ENCODE measurements at places on chromosomes 1 and 21.

GRCh38 chr21:34890724-34891612, 158.1 kb downstream of the RUNX1 start:
- DNase-seq: peak; percentile 12

DNA sequence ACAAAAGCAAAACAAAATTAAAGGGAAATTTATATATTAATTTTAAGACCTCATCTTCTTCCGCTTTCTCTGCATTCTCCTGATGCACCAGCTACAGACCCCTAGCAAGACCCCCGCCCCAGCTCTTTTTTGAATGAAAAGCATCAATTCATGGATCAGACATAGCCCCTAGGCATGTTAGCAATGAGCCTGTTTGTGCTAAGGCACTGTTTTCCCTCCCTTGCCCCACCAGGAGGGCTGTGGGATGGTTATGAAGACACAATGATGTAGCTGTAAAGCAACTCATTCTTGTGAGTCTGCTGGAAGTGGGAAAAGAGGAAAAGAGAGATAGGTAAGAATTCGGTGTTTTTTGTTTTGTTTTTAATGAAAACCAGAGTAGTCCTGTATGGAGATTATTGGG, 88.5 kb upstream of the ZBTB18 start:
- no peak for DNase-seq

DNA sequence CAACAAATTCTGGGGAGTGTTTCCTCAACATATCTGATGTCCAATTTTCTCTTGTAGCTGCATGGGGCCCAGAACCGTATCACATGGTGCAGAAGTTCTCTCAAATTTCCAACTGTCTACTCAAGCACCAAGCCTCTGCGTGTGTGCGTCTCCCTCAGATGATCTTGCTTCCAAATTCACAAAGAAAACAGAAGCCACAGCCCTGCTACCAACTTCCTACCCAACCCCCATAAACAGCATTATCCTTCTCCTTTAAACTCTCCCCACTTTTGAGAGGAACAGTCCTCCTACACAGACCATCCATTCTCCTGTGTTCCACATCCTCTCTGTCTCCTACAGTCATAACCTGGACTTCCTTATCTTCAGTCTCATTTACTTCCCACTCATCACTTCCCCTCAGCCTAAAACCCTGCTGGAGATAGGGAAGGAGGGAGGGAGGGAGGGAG, 354.1 kb downstream of the SMYD3 start:
- DNase-seq: no peak

- no peak for DNase-seq
These were observed 198.7 kb upstream of the PTBP2 start for GRCh38 chr1:96522927-96523326.

DNA sequence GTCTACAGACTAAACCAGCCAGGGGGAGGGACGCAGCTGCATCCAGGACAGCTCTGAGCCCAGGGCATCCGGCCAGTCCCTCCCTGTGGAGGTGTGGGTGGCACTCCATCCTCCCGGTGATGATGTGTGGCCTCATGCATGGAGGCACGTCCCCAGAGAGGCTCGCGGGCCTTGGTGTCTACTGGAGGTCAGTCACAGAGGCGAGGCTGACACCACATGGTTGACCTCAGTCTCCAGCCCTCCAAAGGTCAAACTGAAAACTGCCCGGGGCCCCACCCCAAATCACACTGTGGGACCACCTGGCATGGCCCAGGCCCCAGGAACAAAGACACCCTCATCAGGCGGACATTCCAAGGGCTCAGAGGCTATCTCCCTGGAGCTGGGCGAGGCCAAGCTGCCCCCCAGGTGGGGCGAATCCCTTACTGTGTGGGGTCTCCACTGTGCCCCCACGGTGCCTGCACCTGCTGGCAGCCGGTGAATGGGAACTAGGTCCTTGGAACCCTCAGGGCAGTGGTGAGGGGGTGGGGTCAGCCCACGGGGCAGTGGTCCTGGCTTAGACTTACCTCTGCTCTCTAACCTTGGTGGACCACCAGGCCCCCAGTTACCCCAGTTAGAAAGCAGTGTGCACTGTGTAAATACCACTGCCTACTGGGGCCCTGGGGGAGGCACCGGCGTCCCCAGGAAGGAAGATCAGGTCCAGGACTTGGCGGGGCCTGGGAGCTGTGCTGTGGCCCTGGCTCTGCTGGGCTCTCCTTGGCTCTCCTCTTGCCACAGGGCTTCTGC, 49.1 kb downstream of the TRPM2 start:
- no peak for DNase-seq

DNA sequence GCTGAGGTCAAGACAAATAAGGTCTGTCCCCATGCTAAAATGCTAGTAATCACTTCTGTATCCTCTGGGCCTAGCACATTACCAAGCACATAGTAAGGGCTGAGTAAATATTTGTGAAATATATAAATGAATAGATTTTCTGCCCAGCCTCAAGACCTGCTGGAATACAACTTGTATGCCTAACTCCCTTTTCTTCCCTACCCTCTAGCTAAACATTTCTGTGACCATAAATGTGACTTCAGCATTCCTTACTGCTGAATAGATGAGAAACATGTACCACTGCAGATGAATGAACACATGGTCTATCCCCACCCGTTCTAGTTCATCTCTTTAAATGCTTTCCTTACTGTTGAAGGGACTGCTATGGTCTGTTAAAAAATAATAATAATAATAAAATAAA, 209.0 kb upstream of the HOOK1 start:
- DNase-seq: no peak

DNA sequence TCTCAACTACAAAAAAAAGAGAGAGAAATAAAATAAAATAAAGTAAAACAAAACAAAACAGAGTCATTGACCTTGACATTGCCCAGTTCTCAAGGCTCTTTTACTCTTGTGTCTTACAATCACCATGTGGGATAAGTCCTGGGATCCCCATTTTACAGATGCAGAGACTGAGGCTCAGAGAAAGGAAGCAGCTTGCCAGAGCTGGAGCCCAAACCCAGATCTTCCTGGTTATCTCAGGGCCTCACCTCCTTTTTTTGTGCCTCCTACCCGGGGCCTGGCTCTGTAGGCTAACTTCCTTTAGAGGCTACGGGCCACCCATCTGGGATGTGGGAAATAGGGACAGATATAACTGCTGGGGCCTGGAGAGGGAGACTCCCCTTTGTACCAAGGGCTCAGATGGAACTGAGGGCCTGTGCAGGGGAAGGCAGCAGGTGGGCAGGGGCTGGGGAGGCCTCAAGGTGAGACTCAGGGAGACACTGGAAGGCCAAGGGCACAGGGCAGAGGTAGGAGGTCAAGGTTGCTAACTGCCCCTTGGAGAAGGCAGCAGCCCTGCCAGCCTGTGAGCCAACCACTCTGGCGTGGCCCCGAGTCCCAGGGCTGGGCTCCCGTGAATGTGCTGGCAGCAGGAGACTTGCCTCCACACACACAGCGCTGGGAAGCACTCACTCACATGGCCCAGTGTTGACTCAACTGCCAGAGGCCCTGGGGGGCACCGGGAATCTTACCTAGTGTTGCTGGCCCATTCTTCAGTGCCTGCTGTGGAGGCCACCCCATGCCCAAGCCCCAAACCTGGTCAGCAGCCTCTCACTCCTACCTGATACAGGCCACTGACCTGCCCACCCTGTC, 6.5 kb upstream of the ECE1 start:
- DNase-seq: no peak

GRCh38 chr1:66012106-66012784, 219.6 kb downstream of the PDE4B start:
- no peak for DNase-seq

DNA sequence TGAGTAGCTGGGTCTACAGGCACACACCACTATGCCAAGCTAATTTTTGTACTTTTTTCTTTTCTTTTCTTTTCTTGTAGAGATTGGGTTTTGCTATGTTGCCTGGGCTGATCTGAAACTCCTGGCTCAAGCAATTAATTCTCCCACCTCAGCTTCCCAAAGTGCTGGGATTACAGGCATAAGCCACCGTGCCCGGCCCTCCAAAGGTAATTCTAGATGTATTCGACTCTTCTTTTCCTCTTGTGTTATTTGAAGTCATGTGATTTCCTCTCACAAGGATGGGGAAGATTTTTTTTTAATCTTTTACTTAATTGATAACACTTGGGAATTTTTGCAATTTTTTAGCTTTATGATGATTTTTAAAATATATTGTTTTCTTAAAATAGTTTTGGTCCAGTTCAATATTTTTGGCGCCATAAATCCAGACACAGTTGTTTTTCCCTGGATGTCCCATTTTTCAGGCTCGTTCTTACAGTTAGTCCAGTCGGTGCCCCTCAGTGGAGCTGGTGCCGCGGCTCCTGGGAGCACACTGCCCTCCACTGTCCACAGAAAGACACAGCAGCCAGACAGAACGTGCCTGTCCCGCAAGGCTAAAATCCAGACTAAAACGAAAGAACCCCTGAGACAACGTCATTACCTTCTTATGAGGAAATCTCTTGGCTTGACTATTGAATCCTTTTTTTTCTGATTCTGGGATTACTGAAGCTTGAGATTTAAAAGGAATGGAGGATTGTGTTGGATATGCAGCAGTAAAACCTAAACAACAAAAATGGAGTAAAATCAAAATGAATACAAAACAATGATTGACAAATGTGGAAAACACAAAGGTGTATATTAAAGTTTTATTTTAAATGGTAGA, 22.4 kb downstream of the STPG1 start:
- peak; percentile 56 for DNase-seq

GRCh38 chr1:36665478-36666080, 182.9 kb upstream of the CSF3R start:
- DNase-seq: no peak

DNA sequence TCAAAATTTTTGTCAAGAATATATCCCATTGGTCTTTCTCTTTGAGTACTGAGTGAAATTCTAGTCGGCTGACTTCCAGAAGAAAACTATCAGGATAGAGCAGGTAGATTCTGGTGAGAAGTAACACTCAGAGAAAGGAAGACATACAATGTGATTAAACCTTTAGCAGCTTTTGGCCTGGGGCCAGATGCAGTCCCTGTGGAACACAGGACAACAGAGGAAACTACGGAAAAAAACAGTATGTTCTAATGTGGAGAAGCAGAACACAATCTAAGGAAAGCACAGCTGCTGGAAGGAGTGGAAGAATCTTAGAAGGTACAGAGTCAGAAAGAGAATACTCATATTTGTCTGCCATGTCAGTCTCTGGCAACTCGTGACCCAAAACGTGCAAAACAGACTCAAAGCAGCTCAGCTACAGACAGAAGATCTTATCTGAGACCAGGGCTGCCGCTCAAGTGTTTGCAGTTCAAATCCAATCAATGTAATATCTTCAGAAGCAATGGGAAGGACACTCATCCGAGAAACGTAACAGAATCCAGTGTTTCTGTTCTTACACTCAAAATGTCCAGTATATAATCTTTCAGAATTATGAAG, 283.8 kb downstream of the MRPL39 start:
- no peak for DNase-seq

DNA sequence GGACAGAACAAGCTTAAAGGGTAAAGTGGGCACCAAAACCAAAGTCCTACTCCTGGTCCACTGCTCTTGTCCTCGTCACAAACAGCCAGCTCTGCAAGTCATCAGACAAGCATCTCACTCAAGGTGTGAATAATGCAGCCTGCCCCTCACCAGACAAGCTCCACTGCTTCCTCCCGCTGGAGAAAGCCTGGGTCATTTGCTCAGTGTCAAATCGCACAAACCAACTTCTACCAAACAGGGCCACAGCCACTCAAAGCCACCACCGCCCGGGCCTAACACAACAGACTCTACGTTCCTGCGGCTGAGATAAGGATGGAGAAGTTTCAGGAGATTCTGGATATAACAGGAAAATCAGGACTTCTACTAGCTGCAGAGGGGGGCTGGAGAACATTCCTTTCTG, 3.3 kb downstream of the SSBP3 start:
- no peak for DNase-seq

DNA sequence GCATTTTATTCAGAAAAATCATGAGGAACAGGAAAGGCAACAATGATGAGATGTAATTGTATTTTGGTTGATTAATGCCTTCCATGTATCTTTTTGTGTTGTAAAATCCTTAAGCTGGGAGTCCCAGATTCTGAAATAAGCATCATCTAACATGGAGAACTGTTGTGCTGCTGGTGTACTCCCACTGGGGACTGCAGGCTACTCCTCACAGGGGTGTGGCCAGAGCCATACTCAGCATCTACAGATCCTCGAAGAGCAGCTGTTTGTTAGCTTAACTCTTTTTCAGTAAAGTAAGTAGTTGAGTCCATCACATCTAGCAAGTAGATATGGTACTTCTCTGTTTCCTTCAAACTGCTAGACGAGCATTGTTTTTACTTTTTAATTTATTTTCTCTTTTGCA, 358.0 kb downstream of the BRINP3 start:
- no peak for DNase-seq

DNA sequence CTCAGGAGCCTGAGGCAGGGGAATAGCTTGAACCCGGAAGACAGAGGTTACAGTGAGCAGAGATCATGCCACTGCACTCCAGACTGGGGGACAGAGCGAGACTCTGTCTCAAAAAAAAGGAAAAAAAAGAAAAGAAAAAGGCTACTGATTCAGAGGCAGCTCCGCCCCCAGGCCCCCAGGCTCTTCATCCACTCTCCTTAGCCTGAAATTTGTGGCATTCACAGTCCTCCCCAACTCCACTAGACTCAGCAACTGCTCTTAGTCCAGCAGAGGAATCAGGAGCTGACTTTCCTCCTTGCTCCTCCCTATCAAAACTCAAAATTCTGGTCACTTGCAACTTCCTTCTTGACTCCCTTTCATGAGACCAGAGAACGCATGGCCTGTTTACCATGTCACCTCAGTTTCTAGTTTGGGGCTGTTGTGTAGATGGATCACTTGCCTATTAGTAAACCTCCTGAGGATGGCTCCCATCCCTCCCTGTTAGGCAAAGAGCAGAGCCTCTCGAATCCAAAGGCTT, 27.1 kb downstream of the PCAT6 start:
- no peak for DNase-seq

DNA sequence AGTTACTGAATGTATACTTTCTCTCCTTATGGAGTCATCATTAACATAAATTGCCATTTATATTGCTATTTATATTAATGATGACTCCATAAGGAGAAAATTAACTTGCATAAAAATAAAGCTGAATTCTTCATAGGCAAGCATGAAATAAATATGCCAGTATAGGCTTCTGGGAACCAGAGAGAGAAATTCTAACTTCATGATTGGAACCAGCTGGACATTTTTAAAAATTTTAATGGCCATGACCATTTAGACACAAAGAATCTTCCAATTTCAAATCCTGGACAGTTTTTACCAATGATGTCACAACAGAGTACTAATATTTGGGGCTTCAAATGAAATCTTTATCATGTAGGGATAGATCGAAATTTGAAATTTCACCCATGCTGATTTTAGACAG, 268.7 kb downstream of the PTGER3 start:
- DNase-seq: no peak

- no peak for DNase-seq
These were observed 4.8 kb downstream of the ARPC5 start for GRCh38 chr1:183630748-183631147.
